ENCODE measurements at places on chromosomes 7 and 10. TPM values are rescaled to one million over a fixed set of nuclear protein-coding genes. Genes with fewer than 3 reads are reported as not detected.

- DNase-seq: peak; percentile 68
Observed at GRCh38 chr7:124085179-124085578, 52.3 kb upstream of the TMEM229A start.

GRCh38 chr10:61943674-61944378 is 42.3 kb downstream of the ARID5B start:
- no peak for DNase-seq

- no peak for DNase-seq
Observed at GRCh38 chr10:5582736-5583135, 58.0 kb downstream of the CALML3 start.

- no peak for DNase-seq
Observed at GRCh38 chr10:91901784-91902677, 7.3 kb downstream of the FGFBP3 start.

GRCh38 chr7:28581351-28581750 is 169.0 kb downstream of the CREB5 start:
- DNase-seq: no peak

DNA sequence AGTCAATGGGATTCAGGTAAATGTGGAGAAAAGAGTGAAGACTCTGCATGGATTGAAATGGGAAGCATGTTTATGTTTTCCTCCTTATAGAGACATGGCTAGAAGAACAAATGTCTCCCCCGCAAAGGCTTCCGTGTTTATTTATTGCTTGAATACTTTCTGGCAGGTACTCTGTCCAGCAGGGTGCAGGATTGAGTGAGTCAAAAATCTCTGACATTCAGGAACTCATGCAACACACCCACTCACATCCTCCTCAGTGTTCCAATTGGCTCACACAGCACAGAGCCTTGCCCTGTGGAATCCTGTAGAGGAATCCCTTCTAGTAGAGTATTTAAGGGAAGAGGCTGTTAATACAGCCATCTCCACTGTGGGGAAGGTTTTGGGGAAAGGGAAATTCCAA is 290.3 kb upstream of the VWC2 start:
- DNase-seq: no peak

GRCh38 chr10:130994191-130994590 is 317.3 kb downstream of the TCERG1L start:
- DNase-seq: no peak

GRCh38 chr10:3806603-3807002 is 21.6 kb upstream of the KLF6 start:
- DNase-seq: no peak

DNA sequence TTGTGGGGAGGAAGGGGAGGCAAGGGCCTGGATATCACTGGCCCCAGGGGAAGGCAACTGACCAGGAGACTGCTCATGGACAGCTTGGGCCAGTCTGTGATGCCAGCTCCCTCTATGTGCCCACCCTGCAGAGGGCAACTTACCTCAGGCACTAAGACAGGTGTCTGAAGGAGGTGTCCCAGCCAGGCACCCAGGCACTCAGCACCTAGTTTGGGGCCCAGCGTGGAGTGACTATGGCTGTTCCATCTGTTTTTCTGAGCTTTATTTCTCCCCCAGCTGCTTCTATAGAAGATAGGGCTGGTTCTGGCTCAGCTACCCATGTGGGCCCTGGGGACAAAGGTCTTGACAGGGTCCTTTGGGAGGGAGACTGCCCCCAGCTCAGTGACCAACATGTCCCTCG is 150.6 kb upstream of the PCBD1 start:
- DNase-seq: no peak

DNA sequence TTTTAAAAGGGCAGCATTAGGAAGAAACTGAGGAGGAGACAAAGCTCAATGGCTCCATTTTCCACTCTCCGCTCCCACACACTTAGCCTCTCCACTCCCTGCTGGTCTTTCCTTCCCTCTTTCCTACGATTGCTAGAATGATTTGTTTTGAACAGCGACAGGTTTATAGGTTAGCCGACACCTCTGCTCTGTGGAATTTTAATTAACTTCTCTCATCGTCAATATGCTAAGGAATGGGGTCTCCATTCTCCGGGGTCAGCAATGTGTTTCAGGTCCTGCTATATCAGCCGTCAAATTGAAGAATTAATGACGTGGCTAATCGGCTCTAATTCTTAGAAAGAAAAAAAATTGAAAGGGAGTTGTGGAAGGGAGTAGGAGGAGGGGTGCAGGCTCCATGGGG is 28.9 kb downstream of the FBXW4 start:
- DNase-seq: peak; percentile 77

DNA sequence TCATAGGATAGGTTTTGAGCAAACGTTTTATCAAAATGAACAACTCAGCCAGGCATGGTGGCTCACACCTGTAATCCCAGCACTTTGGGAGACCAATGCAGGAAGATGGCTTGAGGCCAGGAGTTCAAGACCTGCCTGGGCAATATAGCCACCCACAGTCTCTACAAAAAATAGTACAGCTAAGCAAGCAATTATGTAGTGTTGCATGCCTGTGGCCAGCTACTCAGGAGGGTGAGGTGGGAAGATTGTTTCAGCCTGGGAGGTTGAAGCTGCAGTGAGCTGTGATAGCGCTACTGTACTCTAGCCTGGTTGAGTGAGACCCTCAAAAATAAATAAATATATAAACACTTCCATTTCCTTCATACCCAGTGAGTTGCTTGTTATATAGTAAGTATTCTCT is 67.1 kb downstream of the LSMEM1 start:
- no peak for DNase-seq

DNA sequence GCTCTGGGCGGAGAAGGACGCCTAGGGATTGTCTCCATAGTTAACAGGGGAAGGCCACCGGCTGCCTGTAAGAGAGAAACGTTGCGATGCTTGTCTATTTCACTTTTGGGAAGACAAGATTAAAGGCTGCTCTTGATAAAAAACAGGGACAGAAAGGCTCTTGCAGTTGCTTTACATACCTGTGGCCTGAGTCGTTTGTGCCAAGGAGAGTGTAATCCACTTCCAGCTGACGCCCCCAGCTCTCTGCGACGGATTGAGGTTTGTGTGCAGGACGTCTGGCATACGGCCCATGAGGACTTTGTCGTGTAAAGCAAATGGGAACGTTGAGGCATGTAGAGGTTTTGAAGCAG is 1.1 kb downstream of the MAP3K8 start:
- no peak for DNase-seq

DNA sequence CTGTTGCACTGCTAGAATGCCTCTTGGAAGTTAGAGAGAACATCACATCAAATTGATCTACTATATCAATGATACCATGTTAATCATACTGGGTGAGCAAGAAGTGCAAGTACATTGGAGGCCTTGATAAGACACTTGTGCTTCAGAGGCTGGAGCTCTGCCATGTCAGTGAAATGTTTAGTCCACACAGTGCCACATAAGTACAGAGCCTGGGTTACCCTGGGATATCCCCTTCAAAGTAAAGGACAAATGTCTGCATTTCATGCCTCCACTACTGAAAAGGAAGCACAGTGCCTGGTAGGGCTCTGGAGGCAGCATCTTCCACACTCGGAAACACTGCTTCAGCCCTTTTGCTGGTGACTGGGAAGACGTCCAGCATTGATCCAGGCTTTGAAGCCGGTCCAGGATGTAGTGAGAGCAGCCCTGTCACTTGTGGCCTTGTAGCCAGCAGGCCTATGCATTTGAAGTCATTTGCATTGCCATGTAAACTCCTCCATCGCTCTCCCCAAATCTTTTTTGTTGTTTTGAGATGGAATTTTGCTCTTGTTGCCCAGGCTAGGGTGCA is 15.7 kb upstream of the STN1 start:
- no peak for DNase-seq

GRCh38 chr7:124330731-124331407 is 298.0 kb upstream of the TMEM229A start:
- no peak for DNase-seq

DNA sequence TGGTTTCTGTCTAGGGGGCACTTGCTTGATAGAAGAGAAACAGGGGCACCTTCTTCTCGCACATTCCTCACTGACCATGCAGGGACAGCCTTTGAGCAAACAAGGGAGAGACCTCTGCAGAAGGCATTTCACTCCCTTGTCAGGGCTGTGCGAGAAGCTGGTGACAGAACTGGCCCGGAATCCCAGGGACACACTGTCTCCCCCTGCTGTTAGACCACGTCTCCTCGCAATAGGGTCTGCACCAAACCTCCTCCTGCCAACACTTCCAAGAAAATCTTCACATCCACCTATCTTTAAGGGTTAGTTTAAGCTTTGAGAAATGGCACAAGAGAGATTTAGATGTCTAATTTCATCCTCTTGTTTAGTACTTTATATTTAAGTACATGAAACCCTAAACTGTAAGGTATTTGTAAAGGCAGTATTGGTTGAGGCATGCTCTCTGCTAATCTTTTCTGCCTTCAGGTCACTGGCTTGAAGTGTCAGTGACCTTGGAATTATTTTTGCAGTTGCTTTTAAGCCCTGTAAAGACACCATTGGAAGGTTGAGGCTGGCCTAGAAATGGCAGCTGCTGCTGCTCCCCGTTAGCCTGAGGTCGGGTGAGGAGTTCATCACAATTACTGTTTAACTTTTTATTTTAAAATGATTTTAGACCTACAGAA is 37.0 kb downstream of the RBM20 start:
- peak; percentile 55 for DNase-seq

GRCh38 chr7:50287129-50287528 is 17.4 kb upstream of the IKZF1 start:
- no peak for DNase-seq

DNA sequence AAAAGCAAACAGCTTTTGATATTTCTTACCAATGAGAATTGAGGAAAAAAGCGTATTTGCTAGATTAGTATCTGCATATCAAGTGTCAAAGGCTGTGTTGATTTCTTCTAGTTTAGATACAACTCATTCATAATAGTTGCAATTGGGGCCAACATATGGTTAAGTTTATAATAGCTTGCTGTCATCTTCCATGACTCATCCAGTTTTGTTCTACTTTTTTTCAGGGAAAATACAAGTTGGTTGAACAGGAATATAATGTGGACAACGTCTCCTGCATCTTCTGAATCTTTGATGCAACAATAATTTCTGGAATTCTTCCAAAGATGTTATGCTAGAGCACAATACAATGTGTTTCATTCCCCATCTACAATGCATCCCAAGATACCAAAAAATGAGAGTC is 182.0 kb downstream of the THSD7A start:
- no peak for DNase-seq

DNA sequence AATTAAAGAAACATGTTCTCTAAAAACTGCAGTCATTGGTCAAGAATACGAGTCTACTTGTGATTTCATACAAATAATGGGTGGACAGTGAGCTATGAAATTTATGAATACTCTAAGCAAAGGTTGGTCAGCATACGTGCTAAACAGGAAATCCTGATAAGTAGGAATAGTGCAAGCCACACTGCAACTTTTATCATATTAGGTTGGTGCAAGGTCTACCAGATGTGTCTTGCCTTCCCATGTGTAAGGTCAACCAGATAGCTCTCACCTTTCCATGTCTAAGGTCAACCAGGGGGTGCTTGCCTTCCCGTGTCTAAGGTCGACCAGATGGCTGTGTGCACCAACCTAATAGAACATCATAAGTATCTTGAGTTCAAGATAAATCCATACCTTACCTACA is 2.0 kb upstream of the ITGB1 start:
- no peak for DNase-seq

DNA sequence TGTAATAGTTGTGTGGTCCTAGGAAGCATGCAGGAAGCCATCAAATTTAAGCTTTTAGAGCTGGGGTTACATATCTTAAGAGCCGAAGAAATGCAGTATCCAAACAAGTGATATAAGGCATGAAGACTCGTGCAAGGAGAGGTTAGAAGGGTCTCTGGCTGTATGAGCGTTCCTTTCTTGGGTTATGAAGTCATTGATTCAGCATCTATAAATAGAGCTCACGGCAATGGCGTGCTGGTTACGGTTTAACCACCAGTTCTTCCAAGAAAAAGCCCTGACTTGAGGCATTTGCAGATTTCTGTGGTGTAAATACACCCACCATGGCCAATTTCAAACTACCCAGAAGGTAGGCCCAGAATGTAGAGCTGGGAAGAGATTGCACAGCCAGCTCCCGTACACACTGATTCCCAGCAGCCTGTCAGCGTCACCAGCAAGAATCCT is 72.0 kb upstream of the KAT6B start:
- DNase-seq: no peak

- peak; percentile 55 for DNase-seq
Observed at GRCh38 chr7:144775749-144776148, 60.1 kb downstream of the TPK1 start.

GRCh38 chr10:5076615-5077014 is 17.6 kb upstream of the AKR1C3 start:
- no peak for DNase-seq

GRCh38 chr10:63703740-63704345 is 182.6 kb downstream of the REEP3 start:
- no peak for DNase-seq

- no peak for DNase-seq
Observed at GRCh38 chr10:112347709-112348671, 25.9 kb upstream of the ACSL5 start.

The CPA2 gene
- polyA plus RNA-seq: 0.60 TPM

The CCDC172 gene
- not detected for polyA plus RNA-seq

The OPALIN gene
- not detected for polyA plus RNA-seq

The CLDN3 gene
- 21.7 TPM for polyA plus RNA-seq

The KCNH2 gene
- 13.1 TPM for polyA plus RNA-seq

The GOLGA7B gene
- polyA plus RNA-seq: 1.2 TPM

The APBB1IP gene
- polyA plus RNA-seq: 1.3 TPM

The CPN1 gene
- polyA plus RNA-seq: 3.0 TPM

The PNLIPRP2 gene
- polyA plus RNA-seq: not detected

The PKD1L1 gene
- 0.32 TPM for polyA plus RNA-seq

The CCDC146 gene
- 33.8 TPM for polyA plus RNA-seq

All from left kidney (tissue), 8 donors.